HepG2 (cell line): ENCODE measurements at places on chromosomes 11 and 22. TPM values are rescaled to one million over a fixed set of nuclear protein-coding genes. Genes with fewer than 3 reads are reported as not detected.

Gene SGSM1
- total RNA-seq: not detected in 2 replicates

Gene NRIP3
- total RNA-seq: 0.07 and 0.24 TPM in 2 replicates

Gene POTEH
- not detected in 2 replicates for total RNA-seq

Gene ASCL3
- not detected in 2 replicates for total RNA-seq

Gene XRRA1
- 9.9 and 10.5 TPM in 2 replicates for total RNA-seq

Gene CHRM1
- total RNA-seq: not detected in 2 replicates

Gene CRYAB
- 0.55 and 0.69 TPM in 2 replicates for total RNA-seq

Gene UBQLNL
- total RNA-seq: not detected in 2 replicates

Gene CNIH2
- 0.18 and 0.60 TPM in 2 replicates for total RNA-seq

Gene ACTN3
- total RNA-seq: 0.04 TPM in 1 of 2 replicates, not detected in the other

Gene MRGPRX3
- not detected in 2 replicates for total RNA-seq

Gene IGLL1
- not detected in 2 replicates for total RNA-seq

Gene TRIM48
- not detected in 2 replicates for total RNA-seq

Gene FXYD6
- not detected in 2 replicates for total RNA-seq

Gene MRGPRF
- total RNA-seq: not detected in 2 replicates

Gene IL10RA
- total RNA-seq: not detected in 2 replicates

Gene SPA17
- 8.4 and 12.7 TPM in 2 replicates for total RNA-seq

Gene MS4A12
- not detected in 2 replicates for total RNA-seq

Gene ROM1
- total RNA-seq: 1.8 and 2.4 TPM in 2 replicates

Gene KCNQ1OT1
- 2.5 and 18.9 TPM in 2 replicates for total RNA-seq

Gene TBC1D10A
- 3.6 and 4.2 TPM in 2 replicates for total RNA-seq
